ENCODE measurements at places on chromosomes 6 and 20.
A peak's percentile ranks its signal among the peaks of the same experiment; 100 is the strongest.

DNA sequence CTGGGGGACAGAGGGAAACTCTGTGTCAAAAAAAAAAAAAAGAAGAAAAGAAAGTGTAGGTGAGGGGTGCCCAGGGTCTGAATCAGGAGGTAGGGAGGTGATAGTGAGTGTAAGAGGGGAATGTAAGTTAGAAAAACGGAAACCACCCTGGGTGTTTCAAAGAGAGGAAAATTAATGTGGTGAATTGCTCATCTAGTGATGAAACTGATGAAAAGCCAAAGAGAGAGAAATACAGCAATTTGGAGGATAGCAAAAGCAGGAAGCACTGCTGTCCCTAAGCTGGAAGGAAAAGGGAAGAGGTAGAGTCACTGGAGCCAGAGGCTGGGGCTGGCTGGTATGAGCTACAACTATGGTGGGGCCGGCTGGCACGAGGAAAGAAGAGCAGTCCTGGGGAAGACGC is 85.0 kb upstream of the CEP85L start:
- DNase-seq, result no peak

GRCh38 chr20:16864963-16865362 is 116.8 kb downstream of the OTOR start:
- DNase-seq, result no peak

- peak; percentile 64 for DNase-seq
These were observed 359 bp downstream of the PHIP start for GRCh38 chr6:79077715-79078074.

- DNase-seq, result no peak
These were observed 12.8 kb upstream of the SERPINB1 start for GRCh38 chr6:2854396-2854982.

- no peak for DNase-seq
These were observed 24.2 kb upstream of the RAB23 start for GRCh38 chr6:57246307-57246706.

GRCh38 chr6:130390890-130391289 is 25.1 kb downstream of the TMEM200A start:
- no peak for DNase-seq

GRCh38 chr6:166361077-166361429 is 18.7 kb upstream of the SFT2D1 start:
- DNase-seq, result no peak

DNA sequence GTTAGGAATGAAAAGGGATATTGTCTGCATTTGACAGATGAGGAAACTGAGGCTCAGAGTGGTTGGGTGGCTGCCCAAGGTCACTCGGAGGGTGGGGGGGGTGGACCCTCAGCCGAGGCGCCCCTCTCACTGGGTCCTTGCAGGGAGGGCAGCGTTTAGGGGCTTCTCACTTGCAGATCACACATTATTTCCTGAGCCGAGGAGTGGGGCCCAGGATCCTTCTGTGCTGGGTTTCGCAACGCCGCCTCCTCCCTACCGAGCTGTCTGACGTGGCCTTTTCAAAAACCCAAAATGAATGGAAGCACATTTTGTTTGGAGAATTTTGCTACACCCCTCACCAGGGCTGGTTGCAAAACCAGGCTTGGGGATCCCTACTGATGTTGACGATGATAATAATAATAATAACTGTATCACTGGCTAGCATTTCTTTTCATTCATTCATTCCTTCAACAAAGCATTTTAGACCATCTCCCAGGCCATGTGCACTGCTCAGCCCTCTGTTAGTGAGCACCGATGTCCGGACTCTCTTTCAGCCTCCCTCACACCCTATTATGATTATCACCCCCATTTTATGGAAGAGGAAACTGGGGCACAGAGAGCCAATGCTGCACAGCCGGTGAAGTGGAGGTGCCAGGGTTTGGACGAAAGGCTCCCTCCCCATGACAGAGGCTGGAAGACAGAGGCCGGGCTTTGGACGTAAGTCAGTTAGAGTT is 5.2 kb downstream of the DLGAP4 start:
- DNase-seq, result no peak

DNA sequence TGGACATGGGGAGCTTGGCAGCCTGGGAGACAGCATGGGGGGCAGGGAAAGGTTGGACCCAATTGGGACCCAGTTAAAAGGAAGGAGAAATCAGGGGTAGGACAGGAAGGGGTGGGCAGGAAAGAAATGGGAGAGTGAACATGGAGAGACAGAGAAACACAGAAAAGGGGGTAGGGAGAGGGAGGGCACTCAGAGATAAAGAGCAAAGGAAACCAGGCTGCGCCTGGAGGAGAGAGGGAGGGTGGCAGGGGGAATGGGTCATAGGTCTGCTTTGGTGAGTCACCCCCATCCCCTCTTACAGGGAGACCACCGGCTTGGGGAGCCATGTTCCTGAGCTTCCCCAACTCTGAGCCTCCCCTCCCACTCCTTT is 46.7 kb downstream of the RAB44 start:
- DNase-seq, result no peak

- DNase-seq, result no peak
These were observed 268.3 kb upstream of the ARID1B start for GRCh38 chr6:156508923-156509322.

- DNase-seq, result no peak
These were observed 185.2 kb upstream of the FLRT3 start for GRCh38 chr20:14522595-14522994.

- no peak for DNase-seq
These were observed 121.3 kb downstream of the CLVS2 start for GRCh38 chr6:123117145-123117908.

DNA sequence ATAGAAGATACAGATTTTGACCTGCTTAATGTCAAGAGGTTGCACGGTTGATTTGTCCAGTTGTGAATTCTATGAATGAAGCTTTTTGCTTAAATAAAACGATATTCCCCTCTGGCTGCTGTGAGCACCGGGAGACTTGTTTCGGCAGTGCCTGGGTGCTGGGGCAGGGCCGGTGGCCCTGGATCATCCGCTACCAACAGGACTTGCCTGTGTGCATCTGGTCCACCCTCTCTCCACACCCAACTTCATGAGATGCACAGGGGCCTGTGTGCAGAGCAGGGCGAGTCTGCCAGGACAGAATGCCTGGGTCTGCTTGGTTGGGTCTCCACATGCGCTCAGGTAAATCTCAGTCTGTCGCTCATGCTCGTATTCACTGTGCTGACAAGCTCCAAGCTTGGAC is 65.5 kb downstream of the TSHZ2 start:
- no peak for DNase-seq

DNA sequence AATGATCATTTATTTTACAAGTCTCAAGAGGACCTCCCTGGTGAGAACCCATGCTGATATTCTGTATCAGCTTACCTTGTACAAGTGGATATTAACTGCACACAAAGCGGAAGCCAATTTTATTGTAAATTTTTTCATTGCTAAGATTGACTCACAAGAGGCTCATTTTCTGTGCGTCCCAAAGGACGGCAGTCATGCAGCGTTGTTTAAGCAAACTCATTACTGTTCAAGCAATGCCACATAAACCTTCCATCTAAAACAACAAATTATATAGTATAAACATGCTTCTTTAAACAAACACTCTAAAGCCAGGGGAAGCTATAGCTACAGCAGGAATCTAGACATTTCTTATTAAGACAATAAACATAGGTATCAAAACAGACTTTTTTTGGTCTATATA is 575.3 kb downstream of the FRK start:
- DNase-seq, result no peak

- DNase-seq, result peak; percentile 76
These were observed 20.1 kb downstream of the ECT2L start for GRCh38 chr6:138815797-138816528.

- DNase-seq, result no peak
These were observed 450.3 kb upstream of the BTBD3 start for GRCh38 chr20:11467436-11467835.

GRCh38 chr6:111667931-111668330 is 62.3 kb upstream of the TRAF3IP2 start:
- DNase-seq, result peak; percentile 18

- DNase-seq, result no peak
These were observed 16.7 kb downstream of the ACOT13 start for GRCh38 chr6:24683297-24684296.

DNA sequence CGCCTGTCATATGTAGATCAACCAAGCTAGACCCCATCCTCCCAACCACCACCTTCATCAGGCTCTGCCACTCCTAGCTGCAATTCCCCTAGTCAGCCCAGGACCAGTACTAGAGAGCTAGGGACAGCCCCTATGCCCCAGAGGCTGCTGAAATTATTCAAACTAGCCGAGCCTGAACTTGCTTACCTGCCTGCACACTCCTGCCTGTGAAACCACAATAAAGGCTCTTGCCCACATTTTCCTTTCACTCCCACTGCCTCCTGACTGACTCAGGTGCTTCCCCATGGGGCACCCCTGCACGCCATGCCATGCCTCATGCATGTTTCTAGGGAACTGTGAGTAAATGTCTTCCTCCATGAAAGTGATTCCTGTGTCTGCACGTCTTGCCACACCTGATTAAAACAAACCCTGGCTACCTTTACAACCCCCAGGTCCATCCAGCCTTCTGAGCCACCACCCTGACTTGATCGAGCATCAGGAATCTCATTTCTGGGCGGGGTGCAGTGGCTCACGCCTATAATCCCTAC is 66.5 kb upstream of the IER3 start:
- no peak for DNase-seq

- peak; percentile 97 for DNase-seq
These were observed 1.3 kb upstream of the NNAT start for GRCh38 chr20:37519508-37520418.

- DNase-seq, result no peak
These were observed 3.8 kb downstream of the TOMM34 start for GRCh38 chr20:44956410-44956809.

- no peak for DNase-seq
These were observed 149.4 kb downstream of the SMOC2 start for GRCh38 chr6:168590406-168590805.

DNA sequence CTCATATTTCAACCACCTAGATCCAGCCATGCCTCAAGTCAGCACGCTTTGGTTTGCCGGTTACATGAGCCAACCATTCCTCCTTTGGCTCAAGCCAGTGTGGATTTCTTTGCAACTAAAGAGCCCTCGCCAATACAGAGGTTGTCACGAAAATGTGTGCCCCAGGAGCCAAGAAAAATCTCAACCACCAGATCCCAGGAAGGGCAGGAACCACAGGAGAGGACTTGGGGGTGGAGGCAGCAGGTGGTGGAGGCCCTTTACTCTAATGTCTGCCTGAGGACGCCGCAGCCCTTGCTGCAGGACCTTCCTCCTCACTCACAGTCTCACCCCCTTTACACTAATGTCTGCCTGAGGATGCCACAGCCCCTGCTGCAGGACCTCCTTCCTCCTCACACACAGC is 144.8 kb upstream of the PHACTR3 start:
- no peak for DNase-seq

DNA sequence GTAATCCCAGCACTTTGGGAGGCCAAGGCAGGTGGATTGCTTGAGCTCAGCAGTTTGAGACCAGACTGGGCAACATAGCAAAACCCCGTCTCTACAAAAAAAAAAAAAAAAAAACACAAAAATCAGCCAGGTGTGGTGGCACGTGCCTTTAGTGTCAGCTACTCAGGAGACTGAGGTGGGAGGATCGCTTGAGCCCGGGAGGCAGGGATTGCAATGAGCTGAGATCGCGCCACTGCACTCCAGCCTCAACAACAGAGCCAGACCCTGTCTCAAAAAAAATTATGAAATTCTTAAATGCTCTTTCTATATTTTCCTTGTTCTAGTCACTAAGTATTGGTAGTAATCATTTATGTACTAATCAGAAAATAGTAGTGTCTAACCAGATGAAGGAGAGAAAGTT is 30.6 kb downstream of the SYTL3 start:
- no peak for DNase-seq

DNA sequence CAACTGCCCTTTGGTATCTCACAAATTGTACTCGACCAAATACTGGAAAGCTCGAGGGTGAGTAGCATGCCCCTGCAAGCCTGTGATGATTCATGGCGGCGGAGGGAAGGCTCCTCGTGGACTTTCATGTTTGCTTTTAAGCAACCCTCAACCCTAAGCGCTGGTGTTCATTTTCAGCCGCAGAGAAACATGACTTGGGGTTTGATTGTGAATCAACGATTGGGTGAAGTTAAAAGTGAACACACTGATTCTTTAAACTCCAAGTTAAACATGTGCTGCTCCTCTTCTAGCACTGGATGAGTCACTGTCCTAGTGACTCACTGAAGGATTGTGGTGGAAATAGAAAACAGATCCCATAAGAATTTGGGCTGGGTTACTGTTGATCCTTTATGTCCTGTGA is 8.3 kb downstream of the CD109 start:
- DNase-seq, result no peak

DNA sequence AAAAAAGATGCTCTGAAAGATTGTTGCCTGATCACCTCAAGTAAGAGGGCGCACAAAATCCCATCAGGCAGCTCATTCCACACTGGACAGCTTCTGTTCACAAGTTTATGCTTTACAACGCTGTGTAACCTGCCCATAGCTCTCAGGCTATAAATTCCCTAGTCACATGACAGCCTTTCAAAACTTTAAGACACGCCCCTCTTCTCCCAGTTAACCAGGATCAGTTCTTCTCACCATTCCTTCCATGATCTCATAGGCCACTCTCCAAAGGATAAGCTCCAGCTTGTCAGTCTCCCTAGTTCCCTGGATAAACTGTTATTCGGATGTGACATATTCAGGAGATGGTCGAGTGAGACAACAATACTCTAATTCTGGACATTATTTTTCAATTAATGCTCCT is 15.0 kb downstream of the ADNP start:
- no peak for DNase-seq

DNA sequence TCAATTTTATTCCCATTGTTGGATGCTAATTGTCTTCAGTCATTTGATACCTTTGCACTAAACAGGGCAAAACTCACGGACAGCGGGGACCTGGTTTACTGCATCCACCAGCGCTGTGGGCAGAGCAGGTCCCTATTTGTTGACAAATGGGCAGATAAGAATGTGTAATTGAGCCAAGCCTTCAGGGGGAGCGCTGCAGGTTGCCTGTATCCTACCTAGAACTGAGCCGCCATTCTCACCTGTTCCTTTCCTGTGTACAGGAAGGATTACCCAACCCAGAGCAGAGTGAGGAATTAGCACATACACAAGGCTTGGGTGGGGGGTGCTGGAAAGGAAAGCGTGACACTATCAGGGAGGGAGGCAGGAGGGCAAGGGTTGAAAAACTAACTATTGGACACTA is 89.1 kb upstream of the FOXA2 start:
- no peak for DNase-seq

Data from NCI-H345 (cell line).